ENCODE measurements at places on chromosomes 6 and 20. TPM values are rescaled to one million over a fixed set of nuclear protein-coding genes. Genes with fewer than 3 reads are reported as not detected.

- no peak for DNase-seq
Measured at GRCh38 chr6:135451617-135452190, 45.8 kb downstream of the AHI1 start.

C20orf144 gene
- total RNA-seq = 0.23 TPM

- no peak for DNase-seq
Measured at GRCh38 chr20:32681175-32682084, 7.7 kb upstream of the C20orf203 start.

- DNase-seq = no peak
Measured at GRCh38 chr6:81242624-81243023, 509.9 kb downstream of the TENT5A start.

DNA sequence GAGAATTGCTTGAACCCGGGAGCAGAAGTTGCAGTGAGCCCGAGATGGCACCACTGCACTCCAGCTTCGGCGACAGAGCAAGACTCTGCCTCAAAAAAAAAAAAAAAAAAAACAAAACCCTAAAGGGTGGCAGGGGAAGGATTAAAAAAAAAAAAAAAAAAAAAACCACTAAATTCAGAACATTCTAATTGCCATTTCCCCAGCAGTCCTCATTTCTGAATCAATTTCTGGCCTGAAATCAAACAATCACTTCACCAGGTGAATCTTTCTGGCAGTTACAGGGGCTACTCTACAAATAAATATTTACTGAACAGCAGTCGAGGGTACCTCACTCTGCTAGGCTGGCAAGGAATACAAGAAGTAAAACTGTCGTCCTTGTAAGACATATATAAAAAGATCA, 1.2 kb downstream of the UQCC1 start:
- DNase-seq = no peak

- no peak for DNase-seq
Measured at GRCh38 chr6:74467533-74468215, 738.2 kb downstream of the COL12A1 start.

RIPOR3 gene
- 0.08 TPM for total RNA-seq

BFSP1 gene
- not detected for total RNA-seq

- DNase-seq = no peak
Measured at GRCh38 chr6:150902142-150902776, 36.8 kb downstream of the MTHFD1L start.

GRCh38 chr6:118650582-118651281, 659 bp downstream of the CEP85L start:
- peak; percentile 64 for DNase-seq

PNPLA1 gene
- total RNA-seq = not detected

GRCh38 chr20:59583428-59584277, 20.7 kb upstream of the PHACTR3 start:
- DNase-seq = no peak

GLO1 gene
- 121 TPM for total RNA-seq

ID4 gene
- total RNA-seq = not detected

GRCh38 chr6:28643017-28643740, 117.5 kb downstream of the GPX5 start:
- peak; percentile 43 for DNase-seq

GLP1R gene
- total RNA-seq = 0.33 TPM

GRCh38 chr20:44142413-44142812, 44.6 kb downstream of the JPH2 start:
- no peak for DNase-seq

- peak; percentile 4 for DNase-seq
Measured at GRCh38 chr6:146543940-146544615, 445 bp downstream of the RAB32 start.

GRCh38 chr6:163708466-163708865, 293.9 kb downstream of the QKI start:
- no peak for DNase-seq

DNA sequence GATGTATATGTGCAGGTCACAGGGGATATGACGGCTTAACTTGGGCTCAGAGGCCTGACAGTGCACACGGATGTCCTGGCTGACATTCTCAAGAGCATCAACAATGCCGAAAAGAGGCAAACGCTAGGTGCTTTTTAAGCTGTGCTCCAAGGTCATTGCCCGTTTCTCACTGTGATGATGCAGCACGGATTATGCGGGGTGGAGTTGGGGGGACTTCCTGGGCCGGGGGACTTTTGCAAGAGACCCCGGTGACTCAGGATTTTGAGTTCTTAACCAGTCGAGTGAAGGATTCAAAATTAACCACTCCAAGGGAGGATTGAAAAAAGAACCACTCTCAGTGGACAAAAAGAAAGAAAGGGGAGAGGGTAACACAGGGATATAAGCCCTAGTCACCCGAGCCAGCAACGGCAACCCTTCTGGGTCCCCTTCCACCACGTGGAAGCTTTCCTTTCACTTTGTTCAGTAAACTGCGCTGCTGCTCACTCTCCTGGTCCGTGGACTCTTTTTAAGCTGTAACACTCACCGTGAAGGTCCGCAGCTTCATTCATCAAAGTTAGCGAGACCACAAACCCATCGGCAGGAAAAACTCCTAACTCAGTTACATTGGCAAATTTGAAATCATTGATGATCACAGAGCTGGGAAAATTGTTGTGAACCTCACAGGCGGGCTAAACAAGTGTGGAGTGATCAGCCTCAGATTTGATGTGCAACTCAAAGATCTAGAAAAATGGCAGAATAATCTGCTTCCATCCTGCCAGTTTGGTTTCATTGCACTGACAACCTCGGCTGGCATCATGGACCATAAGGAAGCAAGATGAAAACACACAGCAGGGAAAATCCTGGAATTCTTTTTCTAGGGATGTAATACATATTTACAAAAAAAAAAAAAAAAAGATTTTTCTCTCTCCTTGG, 199.3 kb downstream of the ARID1B start:
- no peak for DNase-seq

GRCh38 chr20:16175322-16175961, 397.8 kb downstream of the KIF16B start:
- DNase-seq = no peak

- DNase-seq = no peak
Measured at GRCh38 chr20:63035603-63036185, 28.9 kb upstream of the BHLHE23 start.

DNA sequence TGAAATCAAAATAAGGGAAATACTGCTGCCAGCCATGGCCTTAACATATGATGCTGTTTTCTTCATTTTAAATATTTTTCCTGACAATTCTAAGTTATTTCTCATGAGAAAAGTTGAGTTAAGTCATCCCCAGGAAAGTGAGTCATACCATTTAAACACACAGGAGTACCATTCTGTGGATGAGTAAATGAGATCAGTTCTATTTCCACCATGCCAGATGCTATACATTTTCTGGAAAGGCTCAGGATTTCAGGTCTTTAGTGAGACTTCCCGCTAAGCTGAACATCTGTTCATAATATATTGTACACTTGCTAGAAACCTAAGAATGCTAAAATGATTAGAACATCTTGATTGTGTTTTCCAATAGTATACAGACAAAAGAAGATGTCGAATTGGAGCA, 256.2 kb upstream of the MANEA start:
- no peak for DNase-seq

RTN4IP1 gene
- 6.6 TPM for total RNA-seq

DNA sequence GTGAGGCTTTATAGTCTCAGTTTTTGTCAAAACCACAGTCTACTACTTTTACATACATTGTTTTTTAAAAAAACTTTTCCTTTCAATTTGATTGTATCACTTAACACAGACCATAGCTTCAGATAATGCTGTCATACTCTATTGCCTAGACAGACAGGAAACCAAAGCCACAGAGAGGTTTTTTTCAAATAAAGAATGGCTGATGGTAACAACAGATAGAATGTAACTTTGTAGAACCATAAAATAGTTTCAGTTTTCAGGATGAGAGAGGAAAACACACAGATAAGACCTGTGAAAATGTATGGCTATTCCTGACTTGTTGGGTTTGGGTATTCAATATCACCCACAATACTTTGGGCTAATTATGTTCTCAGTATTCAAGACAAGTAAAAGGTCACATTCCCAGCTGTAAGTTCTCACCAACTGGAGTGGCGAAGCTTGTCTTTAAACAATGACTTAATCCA, 94.0 kb downstream of the ADGRG6 start:
- no peak for DNase-seq

- no peak for DNase-seq
Measured at GRCh38 chr6:118558464-118559217, 10.5 kb downstream of the PLN start.

- no peak for DNase-seq
Measured at GRCh38 chr6:33380272-33380981, 11.2 kb upstream of the KIFC1 start.

DNA sequence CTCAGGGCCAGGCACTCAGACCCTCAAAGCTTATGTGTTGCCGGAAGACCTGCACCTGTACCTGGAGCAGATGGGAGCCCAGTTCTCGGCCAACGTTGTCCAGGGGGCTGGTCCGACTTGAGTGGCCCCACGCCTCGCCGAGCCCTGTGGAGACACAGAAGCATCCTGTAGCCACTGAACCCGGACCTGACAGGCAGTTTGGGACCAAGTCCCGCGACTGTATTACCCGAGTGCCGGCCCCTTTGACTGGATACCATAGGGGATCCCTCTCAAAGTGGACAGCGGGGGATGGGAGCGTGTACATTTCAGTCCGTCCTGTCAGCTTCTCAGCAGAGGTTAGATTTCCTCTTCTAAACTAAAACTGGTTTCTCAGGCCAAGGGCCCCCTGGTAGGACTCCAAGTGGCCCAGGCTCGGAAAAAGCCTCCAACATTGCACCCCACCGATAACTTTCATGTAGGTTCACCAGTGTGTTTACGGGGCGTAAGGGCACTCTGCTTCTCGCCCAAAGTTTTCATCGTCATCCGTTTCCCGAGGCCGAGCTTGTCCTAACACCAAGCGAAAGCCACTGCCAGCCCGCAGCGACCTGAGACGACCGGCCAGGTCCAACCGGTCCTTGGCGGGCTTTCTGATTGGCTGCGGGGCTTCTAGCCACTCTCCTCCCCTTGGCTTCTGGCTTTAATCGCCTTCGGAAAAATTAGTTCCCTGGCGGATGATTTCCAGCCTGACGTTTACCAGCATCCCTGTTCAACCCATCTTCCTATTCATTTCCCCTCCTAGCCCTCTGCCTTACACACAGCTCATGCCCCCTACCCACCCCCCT, 10.8 kb downstream of the SIM1 start:
- no peak for DNase-seq

GRCh38 chr6:7974565-7974937, 64.0 kb upstream of the TXNDC5 start:
- no peak for DNase-seq

B3GALT4 gene
- total RNA-seq = 5.9 TPM

COL12A1 gene
- total RNA-seq = not detected

GRCh38 chr6:30258204-30258603, 45.0 kb upstream of the TRIM26 start:
- no peak for DNase-seq

GRCh38 chr20:48636301-48636700, 191.5 kb downstream of the PREX1 start:
- DNase-seq = no peak

- DNase-seq = no peak
Measured at GRCh38 chr6:40803897-40804702, 216.9 kb upstream of the LRFN2 start.

NMBR gene
- not detected for total RNA-seq

GRCh38 chr6:131033631-131034030, 29.4 kb downstream of the EPB41L2 start:
- DNase-seq = no peak

GRCh38 chr6:133254552-133255228, 13.5 kb downstream of the EYA4 start:
- DNase-seq = no peak

BACH2 gene
- total RNA-seq = 90.8 TPM

- DNase-seq = no peak
Measured at GRCh38 chr6:14109411-14109826, 8.2 kb upstream of the CD83 start.

BMP7 gene
- not detected for total RNA-seq

GRCh38 chr6:48754641-48755040, 643.6 kb upstream of the PTCHD4 start:
- no peak for DNase-seq

SYCP2L gene
- total RNA-seq = 0.71 TPM

GRCh38 chr20:36061754-36062153, 92.8 kb upstream of the EPB41L1 start:
- no peak for DNase-seq

ARMC2 gene
- total RNA-seq = 2.3 TPM

LST1 gene
- 21.6 TPM for total RNA-seq

GRCh38 chr6:169545982-169546381, 155.8 kb downstream of the WDR27 start:
- no peak for DNase-seq

WFDC9 gene
- total RNA-seq = not detected

NNAT gene
- total RNA-seq = 2.1 TPM

DNA sequence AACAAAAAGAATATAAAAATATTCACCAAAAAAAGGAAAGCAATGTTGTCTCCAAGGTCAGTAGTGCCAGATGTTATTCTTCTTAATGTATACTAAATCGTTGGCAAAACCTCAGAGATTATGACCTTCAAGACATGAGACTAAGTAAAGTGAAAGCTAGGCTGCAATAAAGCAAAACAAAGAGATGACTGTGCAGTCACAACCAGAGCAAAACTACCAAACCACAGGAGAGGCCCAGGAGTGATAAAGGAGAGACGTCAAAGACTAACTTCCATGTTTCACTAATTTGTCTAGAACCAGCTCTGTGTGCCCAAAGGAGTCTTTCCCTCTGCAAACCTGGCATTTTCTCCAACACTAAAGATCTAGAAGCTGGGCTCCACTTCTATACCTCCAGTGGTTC, 155.9 kb upstream of the POU3F2 start:
- no peak for DNase-seq

OVOL2 gene
- not detected for total RNA-seq

- no peak for DNase-seq
Measured at GRCh38 chr20:45994761-45995493, 13.8 kb upstream of the MMP9 start.

GRCh38 chr6:116165596-116165995, 39.7 kb upstream of the COL10A1 start:
- DNase-seq = no peak

DNA sequence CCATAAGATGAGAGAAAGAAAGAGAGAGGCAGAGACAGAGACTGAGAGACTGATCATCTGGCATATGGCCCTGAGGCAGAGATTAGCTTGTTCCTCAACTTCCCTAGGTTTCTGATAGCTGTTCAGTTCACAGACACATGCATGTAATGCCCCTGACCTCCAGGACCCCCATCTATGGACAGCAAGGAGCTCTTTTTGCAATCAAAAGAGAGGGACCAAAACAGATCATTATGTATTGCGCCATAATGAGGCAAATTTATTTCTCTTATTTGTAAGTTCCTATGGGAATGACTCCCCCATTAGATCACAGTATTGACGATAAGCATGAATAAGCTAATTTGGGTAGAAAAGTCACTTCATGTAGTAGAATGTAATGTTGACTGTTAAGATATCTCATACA, 25.6 kb downstream of the KCNQ5 start:
- no peak for DNase-seq

GRCh38 chr6:13522656-13523055, 35.3 kb upstream of the GFOD1 start:
- no peak for DNase-seq

GRCh38 chr6:26122402-26122792, 35.2 kb downstream of the HFE start:
- DNase-seq = no peak

FRMD1 gene
- not detected for total RNA-seq
